ENCODE measurements at places on chromosomes 2 and 18.
A peak's percentile ranks its signal among the peaks of the same experiment; 100 is the strongest.

DNA sequence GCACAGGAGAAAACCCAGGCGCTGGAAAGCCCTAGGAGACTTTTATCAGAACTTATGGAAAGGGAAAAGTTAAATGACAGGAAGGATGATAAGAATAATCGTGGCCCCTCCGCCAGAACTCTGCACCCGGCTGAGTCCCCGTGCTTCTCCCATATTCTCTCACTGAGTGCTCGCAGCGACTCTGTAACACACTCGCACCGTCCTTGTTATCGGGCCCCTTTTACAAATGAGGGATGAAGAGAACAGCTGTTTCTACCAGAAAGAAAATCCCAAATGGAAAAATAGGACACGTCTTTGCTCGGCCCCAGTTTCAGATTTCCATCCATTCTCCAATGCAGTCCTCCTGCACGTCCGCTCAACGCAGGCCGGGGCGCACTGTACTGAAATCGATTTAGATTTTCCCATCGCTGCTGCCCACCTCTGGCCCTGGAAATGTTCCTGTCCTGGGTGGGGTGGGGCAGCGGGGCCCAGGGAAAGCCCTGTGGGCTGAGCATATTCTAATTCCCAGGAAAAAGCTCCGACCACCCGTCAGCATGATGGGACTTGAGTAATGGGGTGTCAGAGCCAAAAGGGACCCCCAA lies 66.4 kb downstream of the KCNF1 start:
- no peak for DNase-seq

DNA sequence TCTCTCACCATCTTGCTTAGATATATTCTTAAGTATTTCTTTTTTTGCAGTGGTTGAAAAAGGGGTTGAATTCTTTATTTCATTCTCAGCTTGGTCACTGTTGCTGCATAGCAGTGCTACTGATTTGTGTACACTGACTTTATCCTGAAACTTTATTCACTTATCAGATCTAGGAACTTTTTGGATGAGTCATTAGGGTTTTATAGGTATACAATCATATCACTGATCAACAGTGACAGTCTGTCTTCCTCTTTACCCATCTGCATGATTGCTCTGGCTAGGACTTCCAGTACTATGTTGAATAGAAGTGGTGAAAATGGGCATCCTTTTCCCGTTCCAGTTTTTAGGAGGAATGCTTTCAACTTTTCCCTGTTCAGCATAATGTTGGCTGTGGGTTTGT lies 6.5 kb downstream of the STARD6 start:
- DNase-seq: no peak

GRCh38 chr2:180495606-180496005 lies 484.8 kb upstream of the UBE2E3 start:
- DNase-seq: peak; percentile 28

- DNase-seq: no peak
Observed at GRCh38 chr2:10741139-10741538, 19.7 kb downstream of the ATP6V1C2 start.

DNA sequence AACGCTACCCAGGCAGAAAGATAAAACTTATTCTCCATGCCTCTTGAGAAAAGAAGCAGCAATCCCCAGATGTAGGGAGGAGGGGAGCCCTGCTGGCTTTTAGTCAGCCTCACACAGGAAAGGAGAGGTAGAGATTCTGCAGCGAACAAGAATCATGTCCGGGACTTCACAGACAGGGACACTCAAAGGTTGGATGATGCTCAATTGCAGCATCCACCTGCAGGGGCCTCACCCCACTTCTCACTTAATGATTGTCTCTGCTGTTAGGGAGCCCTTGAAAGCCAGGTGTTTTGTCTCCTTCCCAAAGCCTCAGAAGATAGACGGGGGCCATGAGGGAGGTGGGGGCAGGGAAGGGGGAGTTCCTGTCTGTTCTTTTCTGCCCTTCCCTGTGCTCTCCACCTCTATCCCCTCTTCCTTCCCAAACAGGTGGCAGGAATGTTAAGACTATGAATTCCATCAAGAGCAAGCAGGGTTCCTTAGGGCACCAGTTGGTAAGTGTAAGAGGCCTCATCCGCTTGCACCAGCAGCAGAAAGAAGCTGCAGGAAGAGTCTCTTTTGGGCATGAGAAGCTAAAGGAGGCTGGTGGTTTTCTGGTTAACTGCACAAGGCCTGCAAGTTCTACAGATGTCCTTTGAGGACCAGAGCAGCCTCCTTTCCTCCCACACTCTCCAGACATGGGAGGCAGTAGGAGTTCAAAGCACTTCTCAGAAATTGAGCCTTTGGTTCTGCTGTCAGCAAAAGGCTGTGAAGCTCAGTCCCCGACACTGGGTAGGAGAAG lies 154.7 kb upstream of the TNP1 start:
- DNase-seq: no peak

GRCh38 chr2:217054791-217055190 lies 194.9 kb upstream of the TNP1 start:
- peak; percentile 62 for DNase-seq

All from astrocyte of the spinal cord (primary cell).